ENCODE measurements at places on chromosomes 1 and 21.

GRCh38 chr1:66494482-66494881 is 39.5 kb upstream of the SGIP1 start:
- DNase-seq: no peak

- DNase-seq: no peak
Measured at GRCh38 chr1:227913396-227913763, 34.4 kb downstream of the WNT9A start.

DNA sequence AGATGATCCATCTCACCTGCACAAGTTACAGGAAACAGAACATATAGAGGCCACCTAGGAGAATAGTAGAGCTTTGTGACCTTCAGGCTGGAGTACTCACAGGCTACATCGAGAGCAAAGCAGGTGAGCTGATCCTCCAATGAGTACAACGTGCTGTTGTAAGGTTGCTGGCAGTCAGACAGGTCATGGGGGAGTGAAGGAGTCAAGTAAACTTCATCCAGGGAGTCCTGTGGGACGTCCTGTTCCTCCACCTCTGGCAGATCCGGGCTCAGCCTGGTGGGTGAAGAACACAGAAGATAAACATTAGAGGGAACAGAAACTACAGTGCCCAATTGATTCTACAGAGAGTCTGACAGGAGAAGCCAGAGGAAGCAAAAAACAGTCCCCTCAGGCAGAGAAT is 62.5 kb downstream of the PRKAB2 start:
- DNase-seq: no peak

DNA sequence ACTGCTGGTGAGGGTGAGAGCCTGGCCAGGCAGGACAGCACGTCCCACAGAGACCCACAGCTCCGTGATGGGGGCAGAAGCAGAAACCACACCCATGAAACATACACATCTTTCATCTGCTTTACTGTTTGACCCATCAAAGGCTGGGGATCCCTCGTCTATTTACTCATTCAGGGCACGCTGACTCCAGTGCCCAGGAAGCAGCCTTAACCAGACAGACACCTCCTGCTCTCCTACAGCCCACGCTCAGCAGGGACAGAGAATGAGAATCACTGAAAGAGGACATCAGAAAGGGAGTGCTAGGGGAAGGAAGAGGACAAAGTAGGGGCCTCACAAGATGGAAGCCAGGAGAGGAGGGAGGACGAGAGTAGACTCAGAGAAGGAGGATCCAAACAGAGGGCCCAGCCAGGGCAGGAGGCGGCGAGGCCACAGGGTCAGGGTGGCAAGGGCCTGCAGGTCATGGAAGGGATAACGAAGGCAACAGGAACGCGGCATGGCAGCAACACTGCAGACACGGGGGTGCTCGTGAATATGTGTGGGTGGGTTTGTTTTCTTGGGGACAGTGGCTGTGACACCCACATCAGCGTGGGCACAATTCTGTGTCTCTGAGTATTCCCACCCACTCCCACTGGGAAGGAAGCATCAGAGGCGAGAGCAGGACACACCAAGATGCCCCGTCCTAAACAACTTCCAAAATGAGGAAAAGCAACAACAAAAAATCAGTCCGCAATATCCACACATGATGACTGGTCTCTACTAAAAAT is 15.4 kb upstream of the NADK start:
- DNase-seq: no peak

GRCh38 chr1:59150577-59151386 is 146.1 kb upstream of the FGGY start:
- DNase-seq: no peak

DNA sequence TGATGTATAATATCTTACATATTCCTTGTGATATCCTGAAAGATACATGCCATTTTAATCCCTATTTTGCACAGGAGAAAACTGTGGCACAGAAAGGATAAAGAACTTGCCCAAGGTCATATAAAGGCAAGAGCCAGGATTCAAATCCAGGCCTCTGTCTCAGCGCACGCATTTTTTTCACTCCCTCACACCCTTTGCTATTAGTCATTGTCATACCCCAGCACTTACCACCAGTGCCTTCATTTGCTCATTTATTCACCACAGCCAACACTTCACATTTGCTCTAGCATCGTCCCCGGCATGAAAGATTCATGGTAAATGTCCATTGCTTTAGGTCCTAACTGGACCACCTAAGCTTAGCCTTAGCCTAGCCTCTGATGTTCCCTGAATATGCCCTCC is 14.2 kb downstream of the ALX3 start:
- DNase-seq: no peak

Measured in H1 (cell line).